ENCODE measurements at places on chromosomes 5 and 9.

DNA sequence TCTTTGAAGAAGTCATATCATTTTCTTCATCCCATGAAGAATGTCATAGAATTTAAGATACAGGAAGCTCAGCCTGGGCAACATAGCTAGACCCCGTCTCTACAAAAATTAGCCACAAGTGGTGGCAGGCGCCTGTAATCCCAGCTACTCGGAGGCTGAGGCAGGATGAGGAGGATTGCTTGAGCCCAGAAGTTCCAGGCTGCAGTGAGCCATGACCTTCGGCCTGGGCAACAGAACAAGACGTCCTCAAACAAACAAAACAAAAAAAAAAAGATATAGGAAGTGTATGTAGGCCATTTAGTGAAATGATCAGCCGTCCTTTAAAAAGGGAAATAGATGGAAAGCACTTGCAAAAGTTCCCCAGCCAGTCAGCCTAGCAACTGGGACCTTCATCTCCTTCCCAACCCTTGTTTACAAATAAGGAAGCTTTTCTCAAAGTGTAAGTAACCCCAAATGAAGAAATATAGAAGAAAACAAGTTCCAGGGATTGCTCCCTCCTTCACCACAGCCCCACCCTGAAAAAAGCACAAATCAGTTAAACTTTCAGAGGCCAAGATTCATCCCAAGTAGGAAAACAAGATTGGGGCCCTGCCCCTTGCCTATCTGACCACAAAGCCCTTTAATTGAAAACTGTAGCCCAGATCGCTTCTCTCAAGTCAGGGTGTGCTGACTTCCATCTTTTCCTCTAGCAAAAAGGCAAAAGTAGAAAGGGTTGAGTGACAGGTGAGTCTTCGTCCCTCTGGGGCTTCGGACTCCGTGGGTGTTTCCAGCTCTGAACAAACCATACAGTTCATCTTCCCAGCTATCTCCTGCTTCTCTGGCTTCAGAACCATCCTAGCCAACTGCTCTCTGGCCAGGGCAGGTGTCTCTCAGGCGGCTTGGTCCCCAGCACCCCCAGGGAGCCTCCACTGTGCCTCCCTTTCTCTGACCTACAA is 1.2 kb downstream of the SLC31A2 start:
- DNase-seq, result no peak

- DNase-seq, result no peak
These were observed 57.9 kb downstream of the TEX10 start for GRCh38 chr9:100294806-100295205.

DNA sequence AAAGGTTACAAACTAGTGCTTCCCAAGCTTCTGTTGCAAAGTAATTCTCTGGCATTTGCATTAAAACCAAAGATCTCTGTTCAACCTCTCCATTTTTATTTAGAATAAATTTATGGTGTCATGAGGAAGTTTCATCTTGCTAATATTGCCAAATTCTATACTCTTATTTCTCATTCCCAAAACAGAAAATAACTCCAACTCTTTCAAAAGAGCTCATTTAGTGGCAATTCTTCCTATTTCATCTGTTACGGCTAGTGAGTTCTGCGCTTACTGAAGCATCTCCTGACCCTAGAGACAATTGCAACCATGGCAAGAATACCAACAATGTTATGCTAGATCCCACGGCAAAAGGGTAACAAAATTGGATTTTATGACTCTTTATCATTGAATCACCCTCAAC is 97.0 kb downstream of the HINT1 start:
- DNase-seq, result no peak

GRCh38 chr5:94388773-94389514 is 229.5 kb downstream of the KIAA0825 start:
- DNase-seq, result no peak

DNA sequence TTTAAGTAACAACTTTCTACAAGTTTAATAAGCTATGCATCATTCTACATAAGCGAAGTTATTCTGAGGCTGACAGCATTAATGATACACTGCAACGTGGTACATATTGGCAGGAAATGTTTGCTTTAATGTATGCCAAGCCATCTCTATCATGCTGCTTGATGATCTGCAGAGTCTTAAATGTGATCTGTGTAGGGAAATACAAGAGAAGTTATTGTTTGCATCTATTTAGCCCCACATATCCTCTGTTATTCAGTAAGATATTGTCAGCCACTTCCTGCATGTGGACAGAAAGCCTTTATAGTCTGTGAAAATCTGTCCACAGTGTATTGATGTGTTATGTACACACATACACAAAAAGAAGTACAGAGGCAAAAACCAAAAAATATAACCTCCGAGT is 193.1 kb upstream of the FREM1 start:
- no peak for DNase-seq

GRCh38 chr5:132238901-132239500 is 11.3 kb upstream of the P4HA2 start:
- no peak for DNase-seq

- DNase-seq, result no peak
These were observed 522.3 kb upstream of the ST8SIA4 start for GRCh38 chr5:101425339-101425859.

GRCh38 chr5:91928754-91929521 is 545.8 kb upstream of the ARRDC3 start:
- DNase-seq, result no peak

GRCh38 chr5:370959-371810 is 49.7 kb downstream of the AHRR start:
- DNase-seq, result no peak

- DNase-seq, result no peak
These were observed 23.5 kb downstream of the PCSK5 start for GRCh38 chr9:75914002-75914401.

DNA sequence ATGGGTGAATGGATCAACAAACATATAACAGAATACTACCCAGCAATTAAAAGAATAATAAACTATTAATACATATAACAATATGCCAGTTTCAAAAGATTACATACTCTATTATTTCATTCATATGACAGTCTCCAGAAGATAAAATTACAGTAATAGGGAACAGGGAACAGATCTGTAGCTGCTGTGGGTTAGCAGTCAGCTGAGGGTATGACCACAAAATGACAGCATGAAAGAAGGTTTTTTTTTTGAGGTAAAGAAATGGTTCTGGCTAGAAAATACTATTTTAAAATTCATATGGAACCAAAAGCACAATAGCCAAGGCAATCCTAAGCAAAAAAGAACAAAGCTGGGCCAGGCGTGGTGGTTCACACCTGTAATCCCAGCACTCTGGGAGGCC is 73.0 kb upstream of the NR5A1 start:
- DNase-seq, result no peak

- DNase-seq, result no peak
These were observed 918.9 kb downstream of the DTWD2 start for GRCh38 chr5:118069452-118069851.

GRCh38 chr9:134403682-134404301 is 77.5 kb downstream of the RXRA start:
- no peak for DNase-seq

GRCh38 chr5:1910861-1911772 is 28.4 kb upstream of the IRX4 start:
- DNase-seq, result no peak

DNA sequence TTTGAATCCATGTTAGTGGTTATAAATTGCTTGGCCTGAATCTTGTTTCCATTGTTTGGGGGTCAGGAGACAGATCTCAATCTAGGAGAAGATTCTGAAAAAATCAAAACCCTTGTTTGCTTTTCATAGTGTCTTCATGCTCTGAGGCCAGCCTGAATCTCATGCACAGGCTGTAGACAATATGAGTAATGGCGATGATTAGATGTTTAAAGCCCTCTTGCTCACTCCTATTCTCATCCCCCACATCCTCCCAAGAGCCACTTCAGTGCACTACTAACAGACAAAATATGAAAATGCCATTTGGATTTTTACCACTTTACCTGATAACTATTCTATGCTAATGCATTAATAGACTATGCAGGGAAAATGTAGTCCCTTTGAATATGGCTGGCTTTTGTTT is 129.4 kb downstream of the NUDT12 start:
- no peak for DNase-seq

DNA sequence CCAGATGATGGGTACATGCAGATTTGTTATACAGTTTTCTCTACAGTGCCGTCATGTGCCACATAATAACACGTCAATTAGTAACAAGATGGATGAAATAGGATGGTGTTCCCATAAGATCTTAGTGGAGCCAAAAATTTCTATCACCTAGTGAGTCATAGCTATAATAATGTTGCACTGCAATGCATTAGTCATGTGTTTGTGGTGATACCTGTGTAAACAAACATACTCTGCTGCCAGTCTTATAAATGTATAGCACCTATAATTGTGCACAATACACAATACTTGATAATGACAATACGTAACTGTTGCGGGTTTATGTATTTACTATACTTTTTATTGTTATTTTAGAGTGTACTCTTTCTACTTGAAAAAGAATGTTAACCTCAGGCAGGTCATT is 865.4 kb downstream of the MAT2B start:
- DNase-seq, result no peak

DNA sequence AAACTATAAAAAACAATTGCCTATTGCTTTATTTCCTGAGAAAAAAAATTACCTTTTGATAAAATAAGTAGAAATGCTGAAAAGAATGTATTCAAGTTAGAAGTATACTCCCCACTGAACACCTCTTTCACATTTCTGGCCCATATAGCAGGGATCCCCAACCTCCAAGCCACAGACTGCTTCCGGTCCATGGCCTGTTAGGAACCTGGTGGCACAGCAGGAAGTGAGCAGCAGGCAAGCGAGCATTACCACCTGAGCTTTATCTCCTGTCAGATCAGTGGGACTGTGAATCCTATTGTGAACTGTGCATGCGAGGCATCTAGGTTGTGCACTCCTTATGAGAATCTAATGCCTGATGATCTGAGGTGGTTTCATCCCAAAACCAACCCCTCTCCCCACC is 563.9 kb downstream of the RAB3C start:
- no peak for DNase-seq

DNA sequence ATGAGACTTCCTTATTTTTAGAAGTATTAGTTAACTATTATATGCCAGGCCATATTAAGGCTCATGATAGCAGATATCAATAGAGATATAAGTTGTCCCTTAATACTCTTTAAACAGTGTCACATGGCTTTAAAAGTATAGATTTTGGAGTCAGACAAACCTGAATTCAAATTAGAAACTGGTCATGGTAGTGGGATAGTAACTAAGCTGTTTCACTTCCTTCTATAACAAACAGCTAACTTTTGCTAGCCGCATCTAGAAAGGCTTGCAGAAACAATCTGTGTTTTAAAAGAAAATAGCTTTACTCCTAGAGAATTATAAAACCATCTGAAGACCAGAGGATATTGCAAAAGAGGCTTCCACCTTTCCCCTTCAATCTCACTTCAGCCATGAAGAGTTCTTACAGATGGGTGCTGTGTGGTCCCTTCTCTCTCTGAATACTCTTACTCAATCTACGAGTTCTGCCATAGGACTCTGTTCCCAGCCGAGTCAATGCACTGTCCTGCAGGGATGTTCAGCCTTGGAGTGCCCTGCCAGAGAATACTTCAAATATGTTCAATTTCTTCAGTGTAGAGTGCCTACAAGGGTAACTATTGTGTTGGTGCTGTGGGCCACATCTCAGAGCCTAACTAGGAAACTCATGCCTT is 810.2 kb downstream of the EFNA5 start:
- DNase-seq, result no peak
